ENCODE measurements at places on chromosomes 2 and 18.

DNA sequence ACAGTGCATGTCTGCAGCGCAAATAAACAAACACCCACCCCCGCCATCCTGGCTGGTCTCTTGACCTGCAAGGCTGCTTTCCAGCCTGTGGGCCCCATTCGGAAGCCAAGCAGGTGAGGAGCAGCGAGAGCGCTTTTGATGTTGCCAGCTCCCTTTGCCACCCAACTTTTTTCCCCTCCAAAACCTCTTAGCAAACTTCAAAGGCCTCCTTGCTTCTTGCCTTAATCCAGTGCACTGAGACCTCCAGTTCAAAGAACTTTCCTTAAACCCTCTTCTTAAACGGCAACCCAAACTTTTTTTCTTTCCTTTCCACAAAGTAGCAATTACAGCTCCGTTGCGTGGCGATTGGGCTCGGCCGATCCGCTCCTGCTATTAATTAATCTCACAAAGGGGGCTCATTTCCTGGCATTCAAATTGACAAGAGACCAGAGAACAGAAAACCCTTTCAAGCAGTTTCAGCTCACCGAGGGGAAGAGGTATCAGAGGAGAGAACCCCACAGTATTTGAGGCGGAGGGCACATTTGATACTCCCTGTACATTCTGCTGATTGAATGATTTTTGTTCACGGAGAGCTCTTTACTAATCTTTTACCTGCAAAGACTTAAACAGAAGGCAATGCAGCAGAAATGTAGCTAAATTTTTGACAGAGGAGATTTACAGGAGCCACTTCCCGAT, 531.4 kb downstream of the TMEM182 start:
- no peak for DNase-seq

DNA sequence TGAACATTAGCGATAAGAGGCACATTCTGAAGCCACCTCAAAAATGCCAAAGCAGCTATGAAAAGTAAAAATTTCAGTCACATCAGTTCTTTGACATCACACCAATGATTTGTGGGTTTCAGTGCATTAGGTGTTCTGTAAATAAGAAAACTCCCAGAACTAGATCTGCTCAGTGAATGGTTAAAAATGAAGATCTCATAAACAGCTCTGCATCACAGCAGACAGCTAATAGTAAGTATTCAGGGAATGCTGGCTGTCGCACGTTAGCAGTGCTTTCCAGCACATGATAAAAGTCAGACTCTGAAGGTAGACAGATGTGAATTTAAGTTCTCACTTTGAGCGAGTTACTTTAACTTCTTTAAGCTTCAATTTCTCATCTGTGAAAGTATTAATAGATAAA, 154.9 kb downstream of the SATB2 start:
- DNase-seq: no peak

DNA sequence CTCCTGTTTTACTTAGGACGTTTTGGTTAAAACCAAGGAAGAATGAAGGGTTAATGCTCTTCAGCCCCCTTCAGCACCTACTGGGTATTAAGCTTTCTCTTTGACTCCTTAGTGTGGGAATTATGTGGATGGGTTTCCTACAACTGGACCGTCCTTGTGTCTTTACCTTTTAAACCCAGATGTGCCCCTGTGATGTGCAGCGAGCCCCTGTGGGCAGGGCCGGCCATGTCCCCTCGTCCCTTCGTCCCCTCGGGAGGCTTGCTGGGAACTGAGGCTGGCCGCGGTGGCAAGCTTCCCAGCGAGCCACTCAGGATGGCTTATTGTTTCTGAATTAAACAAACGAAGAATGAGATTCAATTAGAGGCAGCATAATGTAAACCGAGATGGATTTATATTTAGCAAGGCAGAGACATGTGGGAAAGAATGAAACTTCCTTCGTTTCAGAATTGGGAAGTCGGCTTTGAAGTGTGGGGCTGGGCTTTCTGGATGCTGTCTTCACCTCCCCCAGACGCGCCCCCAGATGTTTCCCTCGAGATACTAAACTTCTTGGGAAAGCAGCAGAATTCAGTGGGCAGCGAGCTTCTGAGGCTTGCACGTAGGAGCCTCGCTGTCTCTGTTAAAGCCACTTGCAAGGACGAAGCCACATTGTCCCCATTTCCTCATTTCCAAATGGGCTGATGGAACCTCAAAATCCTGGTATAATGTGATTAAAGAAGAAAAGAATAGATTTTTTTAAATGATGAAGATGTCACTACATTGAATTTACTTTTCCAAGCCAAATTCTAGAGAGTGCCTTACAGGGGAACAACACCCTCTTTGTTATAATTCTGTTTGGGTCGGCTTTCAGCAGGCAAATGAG, 146.0 kb downstream of the VAPA start:
- no peak for DNase-seq

- no peak for DNase-seq
Measured at GRCh38 chr2:17296686-17297085, 221.6 kb downstream of the RAD51AP2 start.

- no peak for DNase-seq
Measured at GRCh38 chr2:176642074-176642473, 372.8 kb downstream of the MTX2 start.

DNA sequence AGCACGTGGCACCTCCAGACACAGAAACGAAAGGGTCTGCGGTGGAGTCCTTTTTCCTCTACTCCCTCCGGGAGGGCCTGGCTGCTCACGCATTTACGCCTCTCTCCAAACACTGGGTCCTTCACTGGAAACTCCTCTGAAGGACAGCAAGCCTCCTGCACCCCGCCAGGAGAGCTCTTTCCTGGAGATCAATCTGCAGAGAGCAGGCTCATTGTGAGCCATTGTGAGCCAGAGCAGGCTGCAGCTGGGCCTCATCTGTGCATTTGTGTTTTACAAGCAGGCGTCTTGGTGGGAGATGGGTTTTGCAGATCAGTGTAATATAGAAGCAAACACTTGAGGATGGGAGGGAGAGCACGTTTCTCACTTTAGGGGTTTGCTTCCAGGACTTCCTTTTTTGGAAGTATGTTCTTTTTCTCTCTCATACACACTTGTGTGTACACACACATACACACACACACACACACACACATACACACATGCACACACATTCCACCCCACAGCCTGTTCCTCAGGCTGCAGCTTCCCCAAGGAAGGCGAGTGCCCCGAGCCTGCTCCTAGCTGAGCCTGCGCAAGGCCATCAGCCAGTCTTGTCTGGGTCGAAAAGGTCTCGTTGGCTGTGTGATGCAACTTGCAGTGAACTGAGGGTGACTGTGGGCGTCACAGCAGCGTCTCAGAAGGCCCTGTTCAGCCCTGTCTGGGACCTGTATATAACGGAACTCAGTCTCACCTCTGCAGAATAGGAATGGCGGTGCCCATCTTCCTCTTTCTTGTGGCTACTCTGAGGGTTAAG, 163.5 kb downstream of the GLI2 start:
- DNase-seq: no peak

GRCh38 chr2:189536830-189537229, 43.8 kb downstream of the SLC40A1 start:
- DNase-seq: no peak

DNA sequence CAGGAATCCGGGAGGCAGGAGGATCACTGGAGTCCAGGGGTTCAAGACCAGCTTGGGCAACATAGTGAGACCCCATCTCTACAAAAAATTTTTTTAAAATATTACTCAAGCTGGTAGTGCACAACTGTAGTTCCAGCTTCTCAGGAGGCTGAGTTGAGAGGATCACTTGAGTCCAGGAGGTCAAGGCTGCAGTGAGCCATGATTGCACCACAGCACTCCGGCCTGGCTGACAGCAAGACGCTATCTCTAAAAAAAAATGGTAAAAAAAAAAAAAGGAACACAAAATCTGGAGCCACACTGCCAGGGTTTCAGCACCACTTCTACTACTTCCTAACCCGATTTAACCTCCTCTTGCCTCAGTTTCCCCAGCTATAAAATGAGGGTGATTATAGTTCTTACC, 57.0 kb downstream of the STEAP3 start:
- no peak for DNase-seq

- DNase-seq: no peak
Measured at GRCh38 chr2:58904095-58904494, 663.0 kb upstream of the FANCL start.

DNA sequence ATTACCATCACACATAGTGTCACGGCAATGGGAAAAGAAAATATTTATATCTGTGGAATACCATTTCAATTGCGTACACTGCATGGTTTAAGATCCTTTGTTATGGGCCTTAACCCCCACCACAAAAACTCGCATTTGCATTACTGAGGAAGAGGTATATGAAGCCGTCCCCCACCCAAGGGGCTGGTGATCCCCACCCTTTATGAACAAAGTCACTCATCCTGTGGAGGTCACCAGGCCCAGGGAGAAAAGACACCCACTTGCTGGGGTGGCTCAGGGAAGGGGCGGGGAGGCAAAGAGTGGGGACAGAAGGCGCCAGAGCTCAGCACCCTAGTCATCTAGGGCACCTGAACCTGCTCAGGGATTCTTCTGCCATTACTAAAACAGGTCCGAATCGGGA, 133.8 kb downstream of the ZNF516 start:
- no peak for DNase-seq

DNA sequence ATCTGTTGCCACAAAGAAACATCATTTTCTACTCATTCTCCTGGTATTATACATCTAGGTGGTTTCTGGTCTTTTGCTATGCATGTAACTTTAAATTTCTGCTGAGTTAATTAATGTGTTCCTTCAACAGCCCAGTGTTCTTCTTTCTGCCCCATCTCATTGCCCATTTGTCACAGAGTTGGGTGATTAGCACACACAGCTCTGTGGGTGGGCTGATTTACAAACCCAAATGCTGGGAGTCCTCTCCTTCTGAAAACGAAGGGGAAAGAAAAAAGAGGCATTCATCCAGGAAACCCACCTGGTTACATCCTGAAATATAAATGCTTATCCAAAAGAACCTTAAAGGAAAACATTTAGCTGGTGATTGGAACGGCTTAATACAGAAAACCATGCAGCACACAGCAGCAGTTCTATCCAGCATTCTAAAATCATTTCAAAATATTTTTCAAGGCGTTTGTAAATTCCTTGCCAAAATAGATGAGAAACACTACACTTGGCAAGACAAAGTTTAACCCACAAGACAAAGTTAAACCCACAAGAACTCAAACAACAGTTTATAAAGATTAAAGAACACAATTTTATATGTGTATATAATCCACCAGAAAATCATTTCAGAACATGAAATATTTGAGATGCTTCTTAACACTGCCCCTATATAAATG, 177.9 kb downstream of the ANTXR1 start:
- DNase-seq: no peak

DNA sequence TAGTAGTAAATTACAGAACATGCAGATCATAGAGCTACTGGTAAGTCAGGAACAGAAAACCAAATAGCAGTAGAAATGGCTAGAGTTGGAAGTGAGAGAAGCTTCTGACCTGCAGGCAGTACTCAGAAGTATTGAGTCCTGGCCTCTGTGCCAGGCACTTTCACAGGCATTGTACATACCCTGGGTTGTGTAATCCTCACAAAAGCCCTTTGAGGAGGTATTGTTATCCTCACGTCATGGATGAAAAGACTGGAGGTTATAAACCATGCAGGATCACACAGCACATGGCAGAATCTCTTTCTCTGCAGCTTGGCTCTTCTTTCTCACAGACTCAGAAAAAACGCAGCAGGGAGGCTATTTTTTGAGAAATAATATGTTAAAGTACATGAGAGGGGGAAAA, 789.3 kb upstream of the FAM98A start:
- DNase-seq: no peak

DNA sequence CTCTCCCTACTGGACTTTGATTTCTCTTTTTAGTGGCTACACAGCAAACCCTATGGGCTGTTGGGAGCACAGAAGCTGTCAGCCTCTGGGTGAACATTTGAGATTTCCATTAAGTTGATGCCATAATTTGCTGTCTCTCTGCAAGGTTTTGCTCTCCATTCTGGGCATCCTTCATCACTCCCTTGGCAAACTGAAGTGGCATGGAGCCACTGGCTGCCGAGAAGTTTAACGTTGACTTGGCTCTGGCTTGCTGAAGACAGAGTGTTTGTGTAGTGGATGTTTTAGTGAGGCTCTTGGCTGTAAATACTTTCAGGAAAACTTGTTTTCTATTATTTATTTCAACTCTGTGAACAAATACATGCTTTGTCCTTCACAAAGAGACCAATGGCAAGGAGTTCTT, 91.5 kb downstream of the ALK start:
- DNase-seq: no peak

GRCh38 chr2:1595274-1595673, 149.0 kb downstream of the PXDN start:
- DNase-seq: no peak

GRCh38 chr2:172433144-172433543, 5.8 kb downstream of the ITGA6 start:
- DNase-seq: no peak

GRCh38 chr2:70498054-70498453, 55.6 kb downstream of the TGFA start:
- DNase-seq: no peak

DNA sequence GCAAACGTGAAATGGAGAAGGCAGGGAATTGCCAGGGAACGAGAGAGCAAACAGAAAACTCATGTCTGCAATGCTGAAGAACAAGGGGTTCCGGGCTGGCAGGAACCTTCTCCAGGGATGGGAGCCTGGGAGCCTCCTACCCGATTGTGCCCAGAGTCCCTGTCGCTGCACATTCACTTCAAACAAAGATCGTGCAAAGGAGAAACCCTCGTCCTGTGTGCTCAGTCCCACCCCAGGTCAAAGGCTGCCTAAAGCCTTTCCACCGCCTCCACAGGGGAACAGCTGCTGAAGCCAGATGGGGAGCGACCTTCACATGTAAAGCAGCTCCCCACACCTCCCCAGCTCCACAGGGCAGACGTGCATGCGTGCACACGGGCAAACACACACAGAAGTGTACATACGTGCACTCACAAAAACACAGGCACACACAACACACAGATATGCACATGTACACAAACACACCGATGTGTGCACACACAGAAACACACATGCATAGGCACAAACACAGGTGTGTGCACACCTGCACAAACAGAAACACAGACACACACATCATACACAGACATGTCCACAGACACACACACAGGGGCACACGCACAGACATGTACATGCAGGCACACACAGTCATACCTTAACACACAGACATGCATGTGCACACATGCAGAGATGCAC, 460.1 kb upstream of the SALL3 start:
- no peak for DNase-seq

DNA sequence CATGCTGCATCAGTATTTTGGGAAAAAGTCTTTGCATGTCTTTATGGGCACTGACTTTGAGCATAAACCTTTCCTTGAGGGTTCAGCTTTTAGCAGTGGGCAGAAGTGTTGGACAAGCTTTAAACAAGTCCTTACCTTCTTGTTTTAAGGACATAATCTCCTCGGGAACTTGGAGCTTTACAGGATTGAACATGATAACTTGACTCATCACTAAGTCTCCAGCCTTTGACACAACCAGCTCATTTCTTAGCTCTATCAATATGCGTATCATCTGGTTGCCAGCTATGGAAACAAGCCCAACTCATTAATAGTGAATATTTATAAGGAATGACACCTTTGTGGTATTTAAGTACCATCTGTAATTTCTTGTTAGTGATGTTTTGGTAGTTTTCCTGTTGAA, 21.0 kb upstream of the RAB27B start:
- no peak for DNase-seq

- DNase-seq: peak; percentile 19
Measured at GRCh38 chr2:68832233-68832869, 38.8 kb downstream of the BMP10 start.

GRCh38 chr2:67671464-67672450, 274.6 kb downstream of the ETAA1 start:
- DNase-seq: no peak

GRCh38 chr2:10884574-10884975, 27.2 kb upstream of the KCNF1 start:
- no peak for DNase-seq

- no peak for DNase-seq
Measured at GRCh38 chr2:145464866-145465265, 944.9 kb upstream of the ZEB2 start.

GRCh38 chr2:233819884-233820773, 34.2 kb downstream of the HJURP start:
- DNase-seq: no peak
